ENCODE measurements at places on chromosomes 2 and 18. TPM values are rescaled to one million over a fixed set of nuclear protein-coding genes. Genes with fewer than 3 reads are reported as not detected.

DNA sequence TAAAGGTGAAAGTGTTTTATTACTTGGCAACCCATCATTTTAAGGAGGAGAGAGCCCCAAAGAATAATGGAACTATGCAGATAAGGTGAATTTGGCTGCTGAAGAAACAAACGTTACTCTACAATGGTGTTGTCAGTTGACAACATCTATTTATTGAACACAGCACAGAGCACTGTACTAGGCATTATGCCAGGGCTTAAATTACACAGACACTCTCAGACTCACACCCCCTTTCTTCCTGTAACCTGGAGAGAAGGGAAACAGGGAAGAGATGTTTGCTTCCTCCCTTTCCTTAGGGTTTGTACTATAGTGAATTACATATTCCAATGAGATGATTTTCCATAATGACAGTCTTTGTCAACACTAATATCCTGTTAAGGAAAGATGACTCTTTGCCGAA, 94.0 kb upstream of the ATP5MC3 start:
- no peak for DNase-seq

GRCh38 chr2:37599688-37600525, 71.5 kb downstream of the CDC42EP3 start:
- no peak for DNase-seq

GRCh38 chr2:56011624-56012023, 88.0 kb upstream of the EFEMP1 start:
- DNase-seq, result no peak

DNA sequence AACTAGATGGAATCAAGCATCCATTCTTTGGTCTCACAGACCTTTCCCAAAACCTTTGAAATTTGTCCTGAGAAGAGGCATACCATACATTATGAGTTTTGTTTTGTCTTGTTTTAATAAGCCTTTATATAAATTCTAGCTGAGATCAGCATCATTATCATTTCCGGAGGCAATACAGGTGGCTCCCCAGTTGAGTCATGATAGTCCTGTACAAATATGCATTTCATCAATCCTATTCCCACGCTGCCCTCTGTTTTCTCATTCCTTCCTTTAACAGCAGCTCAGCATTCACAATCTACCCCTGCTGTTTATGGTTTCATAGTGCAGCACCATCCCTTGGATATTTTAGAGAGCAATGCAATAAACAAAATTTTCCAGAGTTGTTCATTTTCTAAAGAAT, 216.7 kb downstream of the TXNL1 start:
- DNase-seq, result no peak

- no peak for DNase-seq
Observed at GRCh38 chr2:16189029-16189835, 248.9 kb downstream of the MYCN start.

DNA sequence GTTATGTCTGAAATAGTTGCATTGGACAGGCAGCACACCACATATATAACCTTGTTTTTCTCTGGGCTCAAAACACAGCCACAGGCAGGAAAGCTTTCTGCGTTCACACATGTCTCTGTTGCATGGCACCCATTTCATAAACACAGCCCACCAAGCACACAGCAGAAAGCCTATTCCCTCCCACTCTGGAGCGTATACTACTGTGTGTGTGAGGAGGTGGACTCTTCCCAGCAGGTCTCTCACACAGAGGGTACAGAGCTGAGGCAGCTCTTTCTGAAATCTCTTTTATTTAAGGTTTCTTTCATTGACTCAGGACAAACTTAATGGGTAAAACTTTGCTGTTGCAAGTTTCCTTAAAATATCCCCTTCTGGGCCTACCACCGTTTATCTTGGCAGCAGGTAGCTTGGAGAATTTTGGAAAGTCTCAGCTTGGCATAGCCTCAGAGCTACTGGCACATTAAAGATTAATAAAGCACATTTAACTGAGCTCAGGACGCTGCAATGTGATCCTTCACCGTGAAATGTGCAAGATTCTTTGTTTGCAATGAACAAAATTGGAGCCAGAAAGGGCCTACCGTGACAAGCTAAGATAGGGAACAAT, 105.1 kb upstream of the NCKAP5 start:
- DNase-seq, result no peak

GRCh38 chr2:49359721-49360406, 205.5 kb upstream of the FSHR start:
- no peak for DNase-seq

- no peak for DNase-seq
Observed at GRCh38 chr2:128466376-128466775, 147.7 kb upstream of the HS6ST1 start.

GRCh38 chr2:25582077-25582830, 91.1 kb downstream of the DTNB start:
- DNase-seq, result no peak

The MAP4K3 gene
- 20.1 TPM for total RNA-seq

The CHST10 gene
- 14.9 TPM for total RNA-seq

GRCh38 chr2:136141510-136142149, 23.7 kb upstream of the CXCR4 start:
- no peak for DNase-seq

The ANKRD30B gene
- 0.33 TPM for total RNA-seq

The RGPD4 gene
- not detected for total RNA-seq

The SKOR2 gene
- total RNA-seq, result not detected

DNA sequence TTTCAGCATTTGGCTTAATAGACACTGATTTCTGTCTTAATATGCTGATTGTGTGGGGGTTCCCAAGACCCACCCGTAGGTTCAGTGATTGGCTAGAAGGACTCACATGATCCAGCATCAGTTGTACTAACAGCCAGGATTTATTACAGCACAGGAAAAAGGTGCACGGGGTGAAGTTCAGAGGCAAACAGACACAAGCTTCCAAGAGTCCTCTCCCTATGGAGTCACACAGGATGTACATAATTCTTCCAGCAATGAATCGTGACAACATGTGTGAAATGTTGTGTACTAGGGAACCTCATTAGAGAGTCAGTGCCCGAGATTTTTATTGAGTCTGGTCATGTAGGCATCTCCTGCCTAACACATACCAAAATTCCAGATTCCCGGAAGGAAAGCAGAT, 52.8 kb downstream of the GALNT1 start:
- DNase-seq, result no peak

- DNase-seq, result no peak
Observed at GRCh38 chr18:46416706-46417638, 240.0 kb downstream of the LOXHD1 start.

GRCh38 chr18:28606686-28607085, 429.8 kb upstream of the CDH2 start:
- no peak for DNase-seq

The NCKAP5 gene
- total RNA-seq, result 0.08 TPM

- DNase-seq, result no peak
Observed at GRCh38 chr18:79508565-79509535, 113.1 kb downstream of the NFATC1 start.

DNA sequence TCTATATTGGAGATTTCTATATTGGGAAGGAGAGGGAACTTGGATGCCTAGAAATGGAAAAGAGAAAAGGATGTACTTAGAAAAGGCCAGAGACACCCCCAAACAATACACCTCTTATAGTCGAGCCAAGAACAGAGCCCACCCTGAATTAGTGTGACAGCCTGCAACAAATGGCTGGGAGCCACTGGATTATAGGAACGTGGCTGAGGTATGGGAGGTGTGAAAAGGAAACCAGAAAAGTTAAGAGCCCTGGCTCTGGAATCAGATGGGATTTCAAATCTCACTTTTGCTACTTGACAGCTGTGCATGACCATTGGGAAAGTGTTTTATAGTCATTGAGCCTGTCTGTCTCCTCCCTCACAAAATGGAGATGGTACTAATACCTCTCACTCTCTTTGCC, 394.0 kb downstream of the ZNF521 start:
- DNase-seq, result no peak

DNA sequence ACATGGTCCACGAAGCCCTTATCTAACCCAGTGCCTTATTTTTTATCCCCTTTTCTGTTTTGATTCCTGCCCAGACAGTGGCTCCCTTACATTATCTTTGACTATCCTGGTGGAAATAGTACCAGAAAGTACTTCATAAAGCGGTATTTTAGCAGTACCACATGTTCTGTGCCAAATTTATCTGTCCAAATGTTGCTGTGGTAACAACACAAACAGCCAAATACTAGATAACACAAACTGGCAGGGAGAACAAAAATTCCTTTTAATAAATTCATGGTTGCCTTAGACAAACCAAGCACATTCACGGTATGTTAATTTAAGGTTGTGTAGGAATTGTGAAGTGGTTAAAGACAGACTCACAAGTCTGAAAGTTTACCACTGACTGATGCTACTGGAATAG, 187.9 kb upstream of the LHCGR start:
- no peak for DNase-seq

- DNase-seq, result no peak
Observed at GRCh38 chr2:197075754-197076337, 149.3 kb upstream of the PGAP1 start.

The NEB gene
- total RNA-seq, result 0.06 TPM

The LIMS4 gene
- total RNA-seq, result not detected

The C2orf76 gene
- 15.4 TPM for total RNA-seq

GRCh38 chr2:39686456-39686855, 20.7 kb downstream of the TMEM178A start:
- no peak for DNase-seq

- peak; percentile 53 for DNase-seq
Observed at GRCh38 chr2:30208453-30208852, 22.9 kb upstream of the LBH start.

DNA sequence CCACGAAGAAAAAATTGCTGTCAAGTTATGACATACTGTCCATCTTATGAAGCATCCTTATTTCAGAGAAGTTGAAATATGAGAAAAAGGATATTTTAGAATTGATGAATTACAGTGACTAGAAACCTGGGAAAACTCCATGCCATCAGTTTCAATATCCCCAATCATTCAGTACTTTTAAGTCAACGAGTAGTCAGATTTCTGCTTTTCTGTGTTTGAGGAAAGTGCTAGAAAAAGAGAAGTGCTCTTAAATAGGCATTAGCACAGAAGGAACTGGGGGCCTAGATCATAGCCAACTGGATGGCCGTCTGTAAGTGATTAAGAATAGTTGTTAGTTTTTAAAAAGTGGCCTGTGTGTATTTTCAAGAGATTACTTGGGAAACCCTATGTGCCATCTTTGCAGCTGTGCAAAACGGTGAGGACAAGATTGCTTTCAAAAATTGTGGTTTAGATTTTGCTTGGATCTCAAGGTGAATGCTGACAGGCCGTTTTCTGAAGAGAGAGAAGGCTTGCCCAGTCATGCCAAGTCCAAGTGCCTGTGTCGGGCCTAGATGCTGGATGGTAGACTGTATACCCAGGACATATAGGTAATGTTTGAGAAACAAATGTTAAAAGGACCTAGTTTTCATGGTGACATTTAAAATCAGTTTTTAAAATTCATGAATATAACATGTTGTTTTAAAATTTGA, 5.1 kb downstream of the NEDD4L start:
- no peak for DNase-seq

The PLGLB2 gene
- 1.5 TPM for total RNA-seq

The MYL1 gene
- total RNA-seq, result not detected

The PTGR3 gene
- 14.0 TPM for total RNA-seq

The RAX gene
- total RNA-seq, result not detected

GRCh38 chr2:234293973-234294372, 202.9 kb downstream of the ARL4C start:
- DNase-seq, result no peak

DNA sequence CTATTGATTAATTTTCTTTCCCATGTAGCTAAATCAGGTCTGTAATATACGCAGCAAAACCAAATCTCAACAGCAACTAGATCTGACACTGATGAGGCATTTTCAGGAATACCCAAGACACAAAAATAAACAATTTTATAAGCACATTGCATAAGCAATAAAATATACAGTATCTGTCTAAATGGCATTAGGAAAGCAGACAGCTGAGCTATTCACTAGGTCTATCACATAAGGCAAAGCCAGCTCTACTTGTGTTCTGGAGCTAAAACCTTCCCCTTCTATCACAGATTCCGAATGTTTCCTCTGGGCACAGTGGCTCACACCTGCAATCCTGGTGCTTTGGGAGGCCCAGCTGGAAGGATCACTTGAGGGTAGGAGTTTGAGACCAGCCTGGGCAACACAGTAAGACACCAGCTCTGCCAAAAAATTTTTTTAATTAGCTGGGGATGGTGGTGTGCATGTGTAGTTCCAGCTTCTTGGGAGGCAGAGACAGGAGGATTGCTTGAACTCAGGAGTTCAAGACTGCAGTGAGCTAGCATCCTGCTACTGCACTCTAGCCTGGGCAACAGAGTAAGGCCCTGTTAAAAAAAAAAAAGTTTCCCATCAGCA, 21.1 kb downstream of the PTPN2 start:
- no peak for DNase-seq

DNA sequence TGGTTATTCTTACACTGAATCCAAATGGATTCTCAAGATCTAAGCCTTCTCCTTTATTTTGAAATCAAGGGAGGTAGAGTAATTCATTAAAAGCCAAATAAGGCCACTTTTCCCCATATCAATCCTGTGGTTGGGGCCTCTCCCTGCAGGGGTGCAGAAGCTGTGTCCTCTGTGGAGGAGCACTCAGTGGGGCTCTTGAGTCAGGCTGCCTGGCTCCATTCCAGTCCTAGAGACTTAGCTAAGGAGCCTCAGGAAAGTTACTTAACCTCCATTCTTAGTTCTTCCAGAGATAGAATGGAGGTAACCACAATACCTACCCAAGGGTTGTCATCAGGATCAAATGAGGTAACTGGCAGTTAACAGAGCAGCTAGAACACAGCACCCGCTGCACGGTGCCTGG, 564.3 kb downstream of the CMPK2 start:
- no peak for DNase-seq

The UBE2E3 gene
- total RNA-seq, result 197 TPM

DNA sequence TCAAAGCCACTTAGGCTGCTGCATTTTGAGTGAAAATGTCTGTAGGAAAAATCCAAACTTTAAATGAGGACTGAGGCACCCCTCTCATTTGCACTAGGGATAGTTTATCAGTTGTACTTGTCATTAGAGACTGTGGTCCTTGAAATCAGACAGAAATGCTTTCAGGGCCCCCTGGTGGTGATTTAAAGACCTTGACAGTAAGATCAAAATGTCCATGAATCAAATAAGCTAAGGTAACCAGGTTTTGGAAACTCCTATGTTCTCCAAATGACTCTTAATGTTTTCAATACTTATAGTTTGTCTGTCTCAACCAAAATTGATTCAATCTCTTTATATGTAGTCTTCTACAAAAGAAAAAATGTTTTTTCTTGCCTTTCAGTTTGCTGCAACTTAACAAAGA, 28.8 kb upstream of the DDX18 start:
- peak; percentile 27 for DNase-seq

Data from H4 (cell line).